ENCODE measurements at places on chromosomes 2 and 18. TPM values are rescaled to one million over a fixed set of nuclear protein-coding genes. Genes with fewer than 3 reads are reported as not detected.
A peak's percentile ranks its signal among the peaks of the same experiment; 100 is the strongest.

IL1F10 gene
- not detected for polyA plus RNA-seq

GLS gene
- polyA plus RNA-seq: 78.9 TPM

GRCh38 chr2:60525899-60526298 lies 27.6 kb downstream of the BCL11A start:
- no peak overlapping the region for H3K4me3 ChIP-seq
- no peak for DNase-seq
- peaks cover 20% of the 10 kb centered on the region for H3K4me1 ChIP-seq

DNA sequence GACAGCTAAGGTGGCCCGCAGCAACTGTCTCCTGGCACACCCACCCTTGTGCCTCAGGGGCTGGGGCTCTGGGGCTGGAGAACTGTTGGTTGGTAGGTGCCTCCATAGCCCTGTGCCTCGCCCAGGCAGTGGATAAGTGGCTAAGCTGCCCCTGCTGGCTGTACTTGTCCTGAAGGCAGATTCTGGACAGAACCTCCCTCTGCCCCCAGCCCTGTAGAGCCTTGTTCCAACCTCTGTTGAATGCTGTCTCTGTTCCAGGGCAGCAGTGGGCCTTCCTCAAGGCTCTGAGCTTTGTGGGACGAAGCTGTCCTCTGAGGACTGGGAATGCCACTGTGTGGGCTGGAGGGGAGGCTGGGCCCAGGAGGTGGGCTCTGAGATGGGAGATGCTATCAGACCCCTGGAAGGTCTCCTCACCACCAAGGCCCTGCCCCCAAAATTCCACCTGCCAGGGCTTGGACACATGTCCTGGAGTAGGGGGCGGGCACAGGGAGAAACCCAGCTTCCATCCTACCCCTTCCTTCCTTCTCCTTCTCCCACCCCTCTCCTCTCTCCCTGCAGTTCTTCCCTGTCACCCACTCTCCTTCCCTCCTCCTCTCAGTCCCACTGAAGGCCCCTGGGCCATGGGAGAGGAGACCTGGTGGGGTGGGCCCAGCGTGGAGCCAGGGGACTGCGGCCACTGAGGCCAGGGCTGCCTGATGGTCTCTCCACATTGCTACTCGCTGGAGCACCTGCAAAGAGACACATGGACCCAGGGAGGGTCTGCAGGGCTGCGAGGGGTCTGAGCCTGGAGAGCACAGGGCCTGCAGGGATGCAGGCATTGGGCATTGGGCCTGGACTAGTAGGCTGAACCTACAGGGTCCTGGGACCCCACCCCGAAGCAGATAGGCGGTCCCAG lies 1.7 kb upstream of the PDCD1 start:
- no peak overlapping the region for H3K4me3 ChIP-seq
- peak overlapping the region; percentile 23 for H3K27ac ChIP-seq
- peaks cover 7% of the 10 kb centered on the region for H3K4me1 ChIP-seq
- no peak for DNase-seq
- H3K27me3 ChIP-seq: no peaks in the 10 kb centered on the region
- H3K36me3 ChIP-seq: no peaks in the 10 kb centered on the region

- H3K4me1 ChIP-seq: peaks cover 8% of the 10 kb centered on the region
- H3K4me3 ChIP-seq: no peak overlapping the region
- peak; percentile 33 for DNase-seq
- no peaks in the 10 kb centered on the region for H3K27me3 ChIP-seq
- peak overlapping the region; percentile 69 for H3K27ac ChIP-seq
- no peaks in the 10 kb centered on the region for H3K36me3 ChIP-seq
Measured at GRCh38 chr2:189393440-189394111, 47.7 kb upstream of the WDR75 start.

LHCGR gene
- polyA plus RNA-seq: 0.09 TPM
